Effector CD4-positive, alpha-beta T cell (primary cell): ENCODE measurements at places on chromosomes 7 and 10.

DNA sequence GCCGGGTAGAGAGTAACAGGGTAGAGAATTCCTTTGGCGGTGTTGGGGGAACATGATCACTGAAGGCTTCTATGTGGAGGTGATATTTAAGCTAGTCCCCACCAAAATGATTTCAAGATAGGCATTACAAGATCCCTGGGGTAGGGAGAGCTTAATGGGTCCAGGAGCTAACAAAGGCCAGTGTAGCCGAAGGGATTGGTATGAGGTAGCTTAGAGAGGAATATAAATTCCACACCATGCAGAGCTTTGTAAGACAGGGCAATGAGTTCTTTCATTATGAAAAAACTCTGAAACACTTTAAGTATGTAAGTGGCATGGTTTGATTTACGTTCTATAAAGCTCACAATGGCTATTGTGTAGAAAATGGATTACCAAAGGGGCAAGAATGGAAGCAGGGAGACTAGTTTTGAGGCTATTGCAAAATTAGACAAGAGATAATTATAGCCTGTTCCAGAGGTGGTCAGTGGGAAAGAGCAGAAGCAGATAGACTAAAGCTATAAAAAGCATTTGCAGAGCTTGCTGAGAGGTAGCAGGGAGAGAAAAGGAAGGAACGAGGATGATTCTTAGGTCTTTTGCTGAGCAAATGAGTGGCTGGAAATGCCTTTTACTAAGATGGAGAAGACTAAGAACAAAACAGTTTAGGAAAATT is 119.7 kb upstream of the SLC25A13 start:
- no peak for DNase-seq

DNA sequence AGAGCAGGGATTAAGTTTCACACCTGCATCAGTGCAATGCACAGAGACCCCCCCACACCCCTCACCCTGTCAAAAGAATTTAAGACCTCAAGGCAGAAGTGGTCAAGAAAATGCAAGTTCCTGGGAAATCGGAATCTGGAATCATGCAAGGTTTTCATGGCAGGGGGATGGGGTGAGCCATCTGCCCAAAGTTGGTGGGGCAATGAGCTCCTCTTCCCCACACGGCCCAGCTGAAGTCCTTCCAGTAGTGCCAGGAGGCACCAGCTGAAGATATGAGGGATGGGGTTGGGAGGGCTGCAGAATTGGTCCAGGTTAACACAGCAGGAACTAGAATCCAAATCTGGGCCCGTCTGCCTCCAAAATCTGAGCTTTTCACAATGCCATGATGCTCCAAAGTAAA is 25.0 kb upstream of the TMEM273 start:
- no peak for DNase-seq

DNA sequence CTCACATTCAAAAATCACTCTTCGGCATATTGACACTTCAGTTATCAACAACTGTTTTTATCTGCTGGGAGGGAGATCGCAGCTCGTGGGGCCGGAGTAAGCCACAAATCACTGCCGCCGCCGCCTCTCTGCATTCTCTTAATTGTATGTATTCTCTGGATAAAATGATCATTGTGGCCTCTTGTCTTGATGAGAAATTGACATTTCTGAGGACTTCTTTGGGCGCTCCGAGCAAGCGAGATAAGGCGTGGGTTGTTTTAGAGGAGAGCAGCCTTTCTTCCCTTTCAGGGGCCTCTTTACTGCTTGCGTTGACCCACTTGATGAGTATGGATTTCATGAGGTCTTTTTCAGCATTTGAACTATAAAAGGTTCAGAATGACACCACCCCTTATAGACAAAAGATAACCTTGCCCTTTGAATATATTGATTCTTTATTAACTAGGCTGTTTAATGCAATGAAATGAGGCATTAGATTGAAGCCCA is 130.6 kb downstream of the EBF3 start:
- no peak for DNase-seq

- DNase-seq, result no peak
Measured at GRCh38 chr10:78556705-78557432, 511.9 kb upstream of the ZMIZ1 start.

GRCh38 chr7:41824284-41824683 is 121.4 kb upstream of the INHBA start:
- DNase-seq, result no peak

- no peak for DNase-seq
Measured at GRCh38 chr7:140901941-140902302, 22.8 kb downstream of the BRAF start.

GRCh38 chr10:126205486-126206205 is 182.6 kb downstream of the ADAM12 start:
- no peak for DNase-seq

GRCh38 chr7:51077987-51078370 is 238.6 kb downstream of the COBL start:
- no peak for DNase-seq

- DNase-seq, result no peak
Measured at GRCh38 chr10:62233356-62234076, 35.1 kb downstream of the RTKN2 start.

DNA sequence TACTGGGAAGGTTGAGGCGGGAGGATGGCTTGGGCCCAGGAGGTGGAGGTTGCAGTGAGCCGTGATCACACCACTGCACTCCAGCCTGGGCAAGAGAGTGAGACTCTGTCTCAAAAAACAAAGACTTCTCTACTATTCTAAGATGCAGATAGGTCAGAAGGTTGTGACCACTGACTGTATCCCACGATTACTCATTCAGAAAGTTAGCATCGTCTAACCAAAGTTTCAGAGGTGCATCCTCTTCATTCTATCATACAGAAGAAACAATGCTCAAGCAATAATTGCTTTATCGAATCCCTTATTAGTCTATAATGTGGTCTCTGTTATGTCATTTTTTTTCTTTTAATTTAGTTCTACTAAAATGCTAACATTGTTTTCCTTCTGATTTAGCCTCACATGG is 348.7 kb upstream of the LRGUK start:
- DNase-seq, result no peak

DNA sequence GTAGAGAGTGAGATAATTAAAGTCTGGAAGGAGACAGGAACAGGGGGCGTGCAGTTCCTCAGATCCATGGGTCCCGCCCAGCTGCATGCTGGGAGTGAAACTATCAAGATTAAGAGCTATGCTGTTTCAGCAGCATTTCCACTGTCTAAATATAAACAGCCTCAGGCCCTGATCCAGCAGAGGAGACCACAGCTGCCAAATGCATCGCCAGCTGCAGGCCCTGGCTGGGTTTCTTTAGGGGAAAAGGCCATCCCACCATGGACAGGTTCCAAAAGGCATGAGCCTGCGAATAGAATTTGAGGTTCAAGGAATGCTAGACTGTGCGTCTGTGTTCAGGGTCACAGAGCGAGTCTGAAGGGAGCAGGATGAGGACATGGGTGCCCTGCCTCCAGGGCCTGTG is 411.4 kb downstream of the PAXIP1 start:
- DNase-seq, result no peak

- DNase-seq, result no peak
Measured at GRCh38 chr10:96556003-96556402, 30.8 kb downstream of the TM9SF3 start.

GRCh38 chr10:24762161-24762924 is 38.7 kb upstream of the ARHGAP21 start:
- no peak for DNase-seq
